Mesendoderm (in vitro differentiated cells): ENCODE measurements at places on chromosomes 5 and 9.

- peak; percentile 76 for DNase-seq
These were observed 2.3 kb downstream of the FAM221B start for GRCh38 chr9:35826071-35826701.

- peak; percentile 45 for DNase-seq
These were observed 11.9 kb downstream of the LPCAT1 start for GRCh38 chr5:1511651-1512540.

- DNase-seq = no peak
These were observed 181.2 kb upstream of the IER5L start for GRCh38 chr9:129359162-129359811.

- DNase-seq = peak; percentile 58
These were observed 2.0 kb upstream of the SMIM27 start for GRCh38 chr9:32550150-32550561.

DNA sequence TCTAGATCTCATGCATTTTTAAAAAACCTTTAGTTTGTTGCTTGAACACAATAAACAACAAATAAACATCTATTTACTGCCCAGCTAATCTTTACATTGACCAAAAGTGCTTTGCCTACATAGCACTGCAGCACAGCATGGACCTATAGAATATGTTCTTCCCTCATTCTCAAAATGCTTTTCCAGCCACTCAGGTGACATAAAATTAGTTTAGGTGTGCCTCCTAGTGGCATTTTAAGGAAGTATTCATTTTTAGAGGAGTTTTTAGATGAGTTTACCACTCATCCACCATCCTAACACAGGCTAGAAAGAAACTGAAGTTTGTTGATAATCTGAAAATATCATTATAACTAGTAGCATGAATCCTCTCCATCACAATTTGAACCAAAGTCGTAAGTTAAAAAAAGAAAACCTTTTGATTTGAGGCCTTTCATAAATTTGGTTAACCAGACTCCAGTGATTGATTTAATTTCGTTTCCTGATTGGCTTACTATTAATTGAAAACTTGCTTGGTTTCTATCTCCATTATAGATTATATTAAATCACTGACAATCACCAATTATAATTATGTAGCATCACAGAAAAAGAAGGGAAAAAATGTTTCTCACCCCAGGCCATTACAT is 12.6 kb downstream of the PLGRKT start:
- DNase-seq = peak; percentile 68

- DNase-seq = no peak
These were observed 21.5 kb upstream of the SUSD3 start for GRCh38 chr9:93036887-93037475.
